ENCODE measurements at places on chromosomes 4 and X.

DNA sequence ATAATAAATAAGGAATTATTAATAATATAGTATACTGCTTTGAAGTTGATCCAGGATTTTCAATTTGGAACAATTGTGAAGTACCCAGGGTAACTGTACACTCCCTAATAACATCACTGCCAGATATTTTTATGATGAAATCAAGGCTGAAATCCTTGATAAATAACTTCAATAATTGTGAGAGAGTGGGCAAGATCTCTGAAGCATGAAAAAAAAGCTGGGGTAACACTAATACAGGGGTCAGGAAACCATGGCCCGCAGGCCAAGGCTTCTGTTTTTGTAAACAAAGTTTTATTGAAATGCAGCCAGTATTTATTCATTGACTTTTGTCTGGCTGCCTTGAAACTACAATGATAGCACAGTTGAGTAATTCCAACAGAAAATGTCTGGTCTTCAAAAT, 41.6 kb downstream of the CPEB2 start:
- no peak for DNase-seq

GRCh38 chr4:10066670-10067651, 45.7 kb upstream of the SLC2A9 start:
- no peak for DNase-seq

GRCh38 chr4:19285146-19285545, 966.6 kb upstream of the SLIT2 start:
- no peak for DNase-seq

GRCh38 chr4:45122406-45122805, 396.1 kb upstream of the GNPDA2 start:
- DNase-seq, result no peak

Data from cortex of kidney (tissue), 1 donor.